ENCODE measurements at places on chromosomes 3 and 15.

DNA sequence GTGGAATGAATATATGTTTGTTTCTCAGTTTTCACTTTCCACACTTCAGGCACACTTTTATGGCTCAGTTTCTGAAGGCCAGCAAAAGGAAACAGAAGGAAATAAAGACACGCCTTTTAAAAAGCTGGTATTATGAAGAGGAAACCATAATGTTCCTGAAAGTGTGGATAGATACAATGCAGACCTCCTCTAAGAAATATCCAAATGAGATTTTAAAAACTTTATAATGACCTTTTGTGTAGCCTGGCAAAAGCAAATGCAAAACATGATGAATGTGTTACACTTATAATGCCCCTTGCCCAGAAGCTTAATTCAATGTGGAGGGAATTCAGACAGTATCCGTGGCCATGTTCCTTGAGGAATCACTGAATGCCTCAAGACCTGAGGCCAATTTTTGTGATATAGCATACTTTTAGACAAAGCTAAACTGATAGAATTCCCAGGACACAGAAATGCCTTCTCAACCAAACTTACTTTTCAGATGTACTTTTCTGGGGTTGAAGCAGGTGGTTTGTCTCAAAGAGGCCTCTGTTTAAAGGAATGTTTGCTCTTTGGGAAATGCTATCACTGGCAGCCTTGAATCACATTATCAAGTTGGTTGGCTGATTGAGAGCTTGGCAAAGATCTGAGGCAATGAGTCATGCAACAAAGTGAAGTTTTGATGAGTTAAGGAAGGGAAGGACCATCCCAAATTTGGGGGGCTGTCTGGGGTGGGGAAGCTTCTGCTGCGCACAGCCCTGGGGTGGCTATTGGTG is 77.1 kb upstream of the CACNA2D3 start:
- DNase-seq, result no peak

GRCh38 chr3:104628185-104628789 is 738.4 kb upstream of the ALCAM start:
- no peak for DNase-seq

DNA sequence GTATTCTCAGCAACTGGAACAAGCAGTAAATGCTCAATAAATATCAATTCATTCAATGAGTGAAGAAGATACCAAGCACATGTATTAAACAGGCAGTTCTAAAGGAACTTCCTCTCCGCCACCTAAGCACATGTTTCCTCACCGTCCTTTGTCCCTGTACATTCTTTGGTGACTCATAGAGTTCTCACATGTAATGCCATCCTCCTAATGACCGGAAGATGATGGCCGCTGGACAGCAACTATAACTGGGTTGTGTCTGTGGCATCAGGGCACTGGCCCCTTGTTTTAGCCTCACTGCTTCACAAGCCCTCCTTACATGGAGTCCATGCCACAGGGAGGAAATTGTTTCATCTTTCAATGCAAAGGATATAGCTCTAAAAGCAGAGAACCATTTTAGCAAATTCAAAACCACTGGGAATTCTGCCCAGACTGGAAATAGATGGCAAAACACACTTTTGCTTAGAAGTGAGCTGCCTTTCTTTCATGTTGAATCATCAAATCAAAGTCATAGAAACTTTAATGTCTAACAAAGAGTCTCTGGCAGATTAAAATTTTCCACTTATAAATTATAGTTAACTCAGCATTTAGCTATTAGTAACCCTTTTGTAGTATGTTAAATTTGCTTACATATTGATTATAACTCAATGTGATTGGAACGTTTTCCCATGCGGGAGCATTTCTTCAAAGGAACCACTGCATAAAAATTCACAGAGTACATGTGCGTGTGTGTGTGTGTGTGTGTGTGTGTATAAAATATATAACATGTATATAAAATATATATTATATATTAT is 74.1 kb downstream of the GAP43 start:
- DNase-seq, result no peak

DNA sequence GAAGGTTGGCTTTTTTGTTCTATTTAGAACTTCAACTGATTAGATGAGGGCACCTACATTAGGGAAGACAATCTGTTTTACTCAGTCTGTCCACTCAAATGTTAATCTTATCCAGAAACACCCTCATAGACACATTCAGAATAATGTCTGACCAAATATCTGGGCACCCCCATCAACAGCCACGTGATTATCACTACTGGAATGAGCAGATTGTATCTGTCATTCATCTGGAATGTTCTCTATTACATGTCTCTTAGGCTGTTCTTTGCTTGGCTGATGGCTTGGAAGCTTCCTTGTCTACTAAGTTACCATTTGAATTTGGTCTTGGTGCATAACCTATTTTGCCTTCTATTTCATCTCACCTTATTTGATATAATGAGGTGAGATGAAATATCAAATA is 15.7 kb upstream of the LRRC58 start:
- DNase-seq, result no peak

GRCh38 chr15:92708635-92709034 is 53.1 kb upstream of the FAM174B start:
- DNase-seq, result no peak

GRCh38 chr3:162166543-162166942 is 669.9 kb downstream of the OTOL1 start:
- no peak for DNase-seq

DNA sequence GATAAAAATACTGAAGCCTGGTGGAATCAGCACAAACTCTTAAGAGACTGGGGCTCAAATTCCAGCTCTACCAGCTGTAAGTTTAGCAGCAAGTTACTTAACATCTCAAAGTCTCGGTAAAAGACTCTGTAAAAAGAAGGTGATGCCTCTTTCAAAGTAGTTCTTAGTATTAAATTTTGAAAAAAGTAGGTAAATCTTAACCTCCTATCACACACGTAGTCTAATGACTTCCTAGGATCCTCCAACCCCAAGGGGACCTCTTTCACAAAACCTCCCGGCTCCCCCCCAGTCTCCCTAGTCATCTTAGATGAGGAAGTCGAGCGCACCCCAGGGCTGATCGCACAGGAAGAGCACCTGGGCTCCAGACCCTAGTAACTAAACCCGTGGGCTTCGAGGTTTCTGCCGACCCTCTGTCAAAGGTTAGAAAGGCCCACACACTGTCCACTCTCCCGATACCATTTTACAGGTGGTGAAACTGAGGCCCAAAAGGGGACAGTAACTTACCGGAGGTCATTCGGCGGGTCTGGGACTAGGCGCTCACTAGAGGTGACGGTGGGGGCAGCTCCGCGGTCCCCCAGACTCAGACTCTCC is 427 bp downstream of the MBD4 start:
- DNase-seq, result no peak

DNA sequence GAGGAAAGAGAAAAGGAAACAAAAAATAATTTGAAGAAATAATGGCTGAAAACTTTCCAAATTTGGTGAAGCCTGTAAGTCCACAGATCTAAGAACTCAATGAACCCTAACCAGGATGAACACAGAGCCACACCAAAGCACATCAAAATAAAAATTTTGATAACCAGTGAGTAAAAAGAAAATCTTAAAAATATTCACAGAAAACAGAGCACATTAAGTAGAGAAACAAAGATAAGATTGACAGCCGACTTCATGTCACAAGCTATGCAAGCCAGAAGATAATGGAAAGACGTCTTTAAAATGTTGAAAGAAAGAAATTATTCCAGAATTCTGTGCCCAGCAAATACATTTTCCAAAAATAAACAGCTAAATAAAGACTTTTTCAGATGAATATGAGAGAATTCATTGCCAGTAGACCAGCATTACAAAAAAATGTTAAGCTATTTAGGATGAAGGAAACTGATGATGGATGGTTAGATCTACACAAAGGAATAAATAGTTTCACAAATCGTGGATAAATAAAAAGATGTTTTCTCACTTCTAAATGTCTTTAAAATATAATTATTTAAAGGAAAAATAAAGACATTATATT is 140.2 kb upstream of the SKOR1 start:
- DNase-seq, result no peak

- DNase-seq, result no peak
Observed at GRCh38 chr3:128999102-128999501, 2.0 kb upstream of the EFCC1 start.

GRCh38 chr3:4826237-4827100 is 152.8 kb upstream of the BHLHE40 start:
- no peak for DNase-seq

DNA sequence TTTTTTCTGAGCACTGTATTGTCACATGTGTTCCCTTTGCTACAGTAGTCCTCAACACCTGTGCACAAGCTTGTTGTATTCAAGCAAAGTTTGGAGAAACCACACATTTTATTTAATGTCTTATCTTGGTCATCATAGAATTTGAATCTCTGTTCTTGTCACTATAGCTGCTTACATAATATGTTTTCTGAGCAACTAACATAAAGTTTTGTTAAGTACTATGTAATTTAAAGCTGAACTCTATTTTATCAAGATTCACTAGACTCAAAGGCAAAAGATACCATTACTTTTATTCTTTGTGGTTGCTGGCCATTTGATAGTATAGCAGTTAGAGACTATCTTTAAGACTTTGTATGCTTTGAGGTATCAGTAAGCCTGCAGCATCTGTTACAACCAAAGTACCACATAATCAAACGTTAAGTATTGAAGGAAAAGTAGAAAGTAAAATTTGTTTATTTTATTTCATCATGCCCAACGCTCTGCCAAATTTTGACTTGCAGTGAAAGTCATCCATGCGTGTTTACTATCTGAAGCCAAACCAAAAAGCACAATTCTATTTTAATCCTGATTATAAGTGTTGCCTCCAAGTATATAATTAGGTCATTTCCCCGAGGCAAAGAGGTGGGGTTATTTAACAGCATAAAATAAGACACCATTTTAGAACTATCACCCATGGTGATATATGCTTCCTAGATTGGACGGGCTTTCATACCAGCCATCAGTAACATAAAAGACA is 10.3 kb upstream of the ABHD10 start:
- no peak for DNase-seq

- no peak for DNase-seq
Observed at GRCh38 chr3:154977666-154978065, 102.5 kb upstream of the MME start.

DNA sequence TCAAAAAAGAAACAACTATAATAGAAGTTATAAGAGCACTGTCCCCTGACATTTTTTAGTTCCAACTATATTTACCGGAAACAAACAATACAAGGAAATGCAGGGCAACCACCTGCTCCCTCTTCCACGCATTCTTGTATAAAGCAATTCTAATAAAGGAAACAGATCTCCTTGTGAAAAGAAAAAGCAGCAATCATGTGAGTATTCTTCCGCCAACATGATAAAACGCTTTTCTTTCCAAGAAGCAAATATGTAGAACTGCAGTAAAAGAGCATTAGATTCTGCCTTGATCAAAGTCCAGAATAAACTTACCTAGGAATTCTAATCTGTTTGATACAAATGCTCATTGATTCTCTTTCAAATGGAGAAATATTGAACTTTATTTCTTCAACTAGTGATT is 230.3 kb downstream of the CNTN3 start:
- no peak for DNase-seq

GRCh38 chr3:73094951-73095350 is 33.5 kb downstream of the EBLN2 start:
- DNase-seq, result peak; percentile 78

DNA sequence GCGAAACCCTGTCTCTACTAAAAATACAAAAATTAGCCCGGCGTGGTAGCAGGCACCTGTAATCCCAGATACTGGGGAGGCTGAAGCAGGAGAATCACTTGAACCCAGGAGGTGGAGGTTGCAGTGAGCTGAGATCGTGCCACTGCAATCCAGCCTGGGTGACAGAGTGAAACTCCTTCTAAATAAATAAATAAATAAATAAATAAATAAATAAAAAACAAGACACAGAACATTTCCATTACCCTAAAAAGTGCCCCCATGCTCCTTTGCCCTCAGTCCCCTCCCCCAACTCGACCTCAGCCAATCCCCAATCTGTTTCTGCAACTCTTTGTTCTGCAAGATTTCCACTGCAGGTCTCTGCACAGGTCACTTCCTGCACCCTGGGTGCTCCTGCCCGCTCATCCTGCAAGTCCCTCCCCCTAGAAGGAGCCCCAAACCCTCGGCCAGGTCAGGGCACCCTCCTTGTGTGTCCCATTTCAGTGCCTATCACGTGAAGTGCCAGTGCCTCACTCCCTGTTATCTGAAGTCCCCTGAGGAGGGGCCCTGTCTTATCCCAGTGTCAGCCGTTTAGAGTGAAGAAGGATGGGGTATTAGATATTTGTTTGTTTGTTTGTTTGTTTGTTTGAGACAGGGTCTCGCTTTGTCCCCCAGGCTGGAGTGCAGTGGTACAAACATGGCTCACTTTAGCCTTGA is 1.1 kb downstream of the FAM240A start:
- DNase-seq, result no peak

DNA sequence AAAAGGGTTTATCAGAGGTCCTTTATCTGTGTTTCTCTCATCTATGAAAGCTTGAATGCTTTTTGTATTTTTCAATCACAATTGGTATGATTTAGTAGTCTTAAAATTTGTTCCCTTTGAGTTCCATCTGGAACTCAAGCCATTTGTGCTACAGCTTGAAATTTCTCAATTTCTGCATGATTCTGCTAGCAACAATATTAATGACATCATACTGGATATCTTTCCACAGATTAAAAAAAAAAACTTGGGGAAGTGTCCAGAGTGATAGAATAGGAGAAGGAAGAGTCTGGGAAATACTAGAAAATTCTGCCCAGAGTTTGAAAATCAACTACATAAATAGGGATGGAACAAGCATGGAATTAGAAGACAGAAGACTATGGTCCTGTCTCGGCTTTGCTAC is 9.3 kb upstream of the FBN1 start:
- no peak for DNase-seq

DNA sequence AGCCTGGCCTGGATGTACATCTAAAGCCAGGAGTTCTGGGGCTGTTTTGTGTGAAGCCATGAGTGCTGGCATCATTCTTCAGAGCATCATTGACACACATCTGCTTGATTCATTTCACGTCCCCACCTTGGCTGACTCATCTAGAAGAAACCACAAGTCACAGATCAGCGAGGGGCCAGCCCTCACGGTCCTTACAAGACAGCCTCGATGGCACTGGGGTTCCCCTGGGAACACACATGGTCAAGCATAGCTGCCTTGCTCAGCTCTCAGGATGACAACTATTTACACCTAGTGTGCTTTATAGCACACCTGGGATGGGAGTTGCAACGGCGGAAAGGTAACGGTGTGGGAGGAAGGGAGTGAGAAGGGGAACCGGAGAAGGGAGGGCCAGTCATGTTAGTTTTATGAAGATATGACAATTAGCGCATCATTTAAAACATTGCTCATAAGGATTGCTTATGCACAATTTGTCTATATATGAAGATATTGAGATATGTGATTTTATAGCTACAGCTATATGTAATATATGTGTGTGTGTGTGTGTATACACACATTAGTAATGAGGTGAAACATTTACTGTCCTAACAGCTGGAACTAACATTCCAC is 227.1 kb downstream of the RPLP1 start:
- DNase-seq, result no peak

DNA sequence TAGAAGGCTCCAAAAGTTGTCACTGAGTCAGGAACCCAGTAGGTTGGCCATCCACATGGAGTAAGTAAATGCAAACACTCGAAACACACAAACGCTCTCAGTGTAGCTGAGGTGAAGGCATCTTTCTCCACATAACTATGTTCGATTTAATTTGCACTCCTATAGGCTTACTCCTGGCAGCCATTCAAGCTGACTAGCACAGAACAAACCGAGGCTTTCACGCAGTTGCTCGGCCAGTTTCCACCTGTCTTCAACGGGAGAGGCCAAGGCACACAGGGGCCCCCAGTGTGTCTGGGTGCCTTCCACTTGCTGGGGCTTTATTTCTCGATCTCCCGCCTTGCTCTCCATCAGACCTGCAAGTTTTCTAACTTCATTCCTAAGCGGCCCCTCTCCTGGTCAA is 18.9 kb downstream of the RGMA start:
- DNase-seq, result no peak

Data from H9 (cell line).